ENCODE measurements at places on chromosomes 1 and 21.

DNA sequence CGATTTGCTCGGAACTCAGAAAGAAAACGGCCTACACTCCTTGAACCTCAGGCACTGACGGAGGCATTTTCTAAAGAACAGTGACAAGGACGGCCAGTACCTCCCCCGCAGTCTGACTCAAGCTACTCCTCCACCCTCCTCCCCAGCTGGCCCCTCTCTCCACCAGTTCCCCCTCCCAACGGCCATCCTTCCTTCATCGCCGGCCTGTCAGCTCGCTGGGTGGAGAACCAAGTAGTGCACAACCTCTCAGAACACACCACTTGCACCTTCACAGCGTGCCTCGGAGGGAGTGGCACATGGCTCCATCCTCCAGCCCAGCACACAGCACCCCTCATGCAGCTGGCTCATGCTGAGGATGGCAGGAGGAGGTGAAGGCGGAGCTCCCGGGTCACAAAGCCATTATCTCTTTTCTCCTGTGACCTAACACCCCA lies 58.8 kb downstream of the TOR1AIP2 start:
- no peak for DNase-seq

GRCh38 chr1:153968408-153968807 lies 706 bp downstream of the CREB3L4 start:
- no peak for DNase-seq

DNA sequence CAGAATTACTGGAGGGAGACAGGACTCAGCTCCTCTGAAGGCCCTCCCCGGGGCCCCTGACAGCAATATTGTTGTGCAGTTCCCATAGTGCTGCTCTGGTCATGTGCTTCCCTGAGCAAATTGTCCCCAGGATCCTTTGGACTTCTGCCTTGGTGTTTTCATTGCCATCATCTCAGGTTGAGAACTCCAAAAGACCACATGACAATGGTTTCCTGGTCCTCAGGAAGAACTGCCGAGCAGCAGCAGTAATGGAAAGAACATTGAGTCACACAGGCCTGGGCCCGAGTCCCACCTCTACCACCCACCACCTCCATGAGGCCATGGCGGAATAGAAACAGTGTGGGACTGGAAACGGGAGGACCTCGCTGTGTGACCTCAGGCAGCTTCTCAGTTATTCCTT lies 6.3 kb upstream of the CTTNBP2NL start:
- DNase-seq = peak; percentile 19

GRCh38 chr1:16716691-16717335 lies 23.5 kb upstream of the RNU1-4 start:
- DNase-seq = no peak

GRCh38 chr1:42981871-42982270 lies 23.2 kb upstream of the SLC2A1 start:
- DNase-seq = no peak

DNA sequence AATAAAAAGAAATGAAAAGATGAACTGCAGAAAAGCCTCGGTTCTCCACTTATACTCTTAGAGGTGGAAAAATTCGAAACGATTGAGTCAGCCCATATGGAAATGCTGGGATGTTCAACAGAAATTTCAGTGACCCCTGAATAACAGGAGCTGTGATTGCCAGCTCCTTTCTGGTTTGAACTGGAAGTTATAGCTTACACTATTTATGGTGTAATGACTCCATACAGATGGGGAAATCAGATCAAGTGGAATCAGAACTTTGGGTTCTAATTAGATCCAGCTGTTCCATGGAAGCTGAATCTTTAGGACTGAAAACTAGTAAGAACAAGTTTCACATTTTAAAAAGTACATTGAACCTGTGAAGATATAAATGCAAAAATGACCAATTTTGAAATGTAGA lies 569.3 kb upstream of the ZRANB2 start:
- DNase-seq = no peak

- DNase-seq = no peak
Measured at GRCh38 chr1:45393718-45394302, 53.6 kb upstream of the MUTYH start.

DNA sequence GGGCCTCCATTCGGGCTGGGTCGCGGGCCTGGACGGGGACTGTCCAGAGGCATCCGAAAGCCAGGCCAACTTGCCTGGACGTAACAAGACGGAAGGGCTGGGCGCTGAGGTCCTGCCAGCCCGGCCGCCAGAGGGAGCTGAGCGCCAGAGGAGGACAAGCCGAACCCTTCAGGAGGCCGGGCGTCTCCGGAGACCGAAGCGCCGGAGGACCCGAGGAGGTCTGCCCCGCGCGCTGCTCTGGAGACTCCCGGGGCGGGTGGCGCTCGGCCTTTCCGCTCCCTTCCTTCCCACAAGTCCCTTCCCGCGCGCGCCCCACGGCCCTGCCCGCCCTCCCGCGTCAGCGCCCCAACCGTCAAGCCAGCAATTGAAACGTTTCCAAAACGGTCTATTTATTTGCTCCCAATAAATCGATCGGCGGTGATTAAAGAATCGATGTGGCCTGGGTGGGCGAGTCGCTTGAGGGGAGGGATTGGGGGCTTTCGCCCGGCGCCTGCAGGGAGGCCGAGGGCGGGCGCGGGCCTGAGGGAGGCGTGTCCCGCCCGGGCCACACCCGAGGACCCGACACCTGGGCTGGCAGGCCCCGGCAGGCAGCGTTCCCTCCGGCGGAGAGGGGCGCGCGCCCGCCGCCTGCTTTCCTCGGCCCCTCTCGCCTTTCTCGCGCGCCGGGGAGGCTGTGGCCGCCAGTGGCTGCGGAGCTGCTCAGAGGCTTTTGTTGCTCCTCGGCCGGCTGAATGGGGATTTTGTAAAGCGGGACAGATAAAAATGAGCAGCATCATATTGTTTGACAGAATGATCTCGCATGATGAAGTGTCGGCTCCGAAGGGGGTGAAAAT lies 5.2 kb upstream of the FOXD3 start:
- peak; percentile 50 for DNase-seq

DNA sequence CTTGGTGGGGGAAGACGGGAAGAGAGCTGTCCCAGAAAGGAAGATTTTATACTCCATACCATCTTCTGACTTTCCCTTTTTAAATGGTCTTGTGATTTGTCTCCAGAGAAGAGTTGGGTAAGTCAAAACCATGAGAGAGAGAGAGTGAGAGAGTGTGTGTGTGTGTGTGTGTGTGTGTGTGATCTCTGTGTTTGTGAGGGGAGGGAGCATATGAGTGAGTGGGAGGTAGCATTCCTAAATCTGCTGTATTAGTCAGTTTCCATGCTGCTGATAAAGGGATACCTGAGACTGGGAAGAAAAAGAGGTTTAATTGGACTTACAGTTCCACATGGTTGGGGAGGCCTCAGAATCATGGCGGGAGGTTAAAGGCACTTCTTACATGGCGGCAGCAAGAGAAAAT lies 102.0 kb upstream of the VANGL1 start:
- no peak for DNase-seq

DNA sequence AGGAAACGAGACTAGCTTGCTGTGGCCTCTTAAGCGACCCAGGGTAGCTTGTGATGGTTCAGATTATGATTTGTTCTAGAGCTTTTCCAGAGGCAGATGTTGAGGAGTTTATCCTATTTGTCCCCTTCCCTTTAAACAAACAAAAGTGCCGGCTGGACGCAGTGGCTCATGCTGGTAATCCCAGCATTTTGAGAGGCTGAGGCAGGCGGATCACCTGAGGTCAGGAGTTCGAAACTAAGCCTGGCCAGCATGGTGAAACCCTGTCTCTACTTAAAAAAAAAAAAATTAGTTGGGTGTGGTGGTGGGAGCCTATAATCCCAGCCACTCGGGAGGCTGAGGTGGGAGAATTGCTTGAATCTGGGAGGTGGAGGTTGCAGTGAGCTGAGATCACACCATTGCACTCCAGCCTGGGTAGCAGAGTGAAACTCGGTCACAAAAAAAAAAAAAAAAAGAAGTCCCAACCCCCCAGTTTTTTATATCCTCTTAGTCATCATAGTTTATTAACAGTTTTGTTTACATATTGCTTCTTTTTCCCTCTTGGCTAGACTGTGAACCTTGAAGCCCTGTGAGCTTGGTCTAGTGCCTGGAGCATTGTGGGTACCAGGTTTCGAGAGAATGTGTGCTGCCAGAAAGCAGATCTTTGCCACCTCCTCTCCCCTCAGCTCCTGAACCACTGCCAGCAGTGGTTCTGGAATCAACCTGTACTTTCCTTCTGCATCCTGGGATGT lies 29.8 kb downstream of the MAPKAPK2 start:
- no peak for DNase-seq

DNA sequence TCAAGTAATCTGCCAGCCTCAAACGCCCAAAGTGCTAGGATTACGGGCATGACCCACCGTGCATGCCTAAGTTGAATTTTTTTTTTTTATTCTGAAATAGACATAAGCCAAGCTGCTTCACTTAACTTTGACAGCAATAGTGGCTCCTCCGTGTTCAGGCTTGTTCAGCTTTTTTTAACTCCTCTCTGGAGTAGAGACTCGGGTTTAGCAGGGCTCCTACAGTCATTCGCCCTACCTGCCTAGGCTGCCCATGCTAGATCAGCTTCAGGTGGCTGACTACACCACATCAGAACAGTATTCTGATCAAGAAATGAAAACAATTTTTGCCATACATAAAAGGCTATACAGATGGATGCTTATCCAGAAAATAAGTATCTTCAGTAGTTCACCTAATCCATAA lies 14.7 kb downstream of the ARID4B start:
- DNase-seq = no peak

DNA sequence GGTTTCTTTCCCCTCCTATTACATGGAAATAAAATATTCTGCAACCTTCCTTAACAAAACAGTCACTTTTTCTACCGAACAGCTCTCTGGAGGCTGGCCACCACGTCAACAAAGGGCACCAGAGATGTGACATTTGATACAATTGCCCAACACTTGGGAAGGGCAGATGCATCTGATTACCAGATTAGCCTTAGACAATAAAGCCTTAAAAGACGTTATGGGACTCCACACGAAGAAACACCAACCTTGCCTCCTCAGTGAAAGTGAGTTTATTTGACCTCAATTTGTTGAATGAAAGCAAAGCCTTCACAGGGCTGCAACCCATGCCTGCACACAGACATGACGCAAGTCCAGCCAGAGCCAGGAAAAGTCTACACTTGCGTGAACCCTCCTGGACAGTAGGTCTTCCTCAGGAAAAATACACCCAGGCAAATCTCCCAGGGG lies 136.1 kb downstream of the TGFBR3 start:
- no peak for DNase-seq

GRCh38 chr1:223202376-223203033 lies 59.5 kb upstream of the TLR5 start:
- no peak for DNase-seq

DNA sequence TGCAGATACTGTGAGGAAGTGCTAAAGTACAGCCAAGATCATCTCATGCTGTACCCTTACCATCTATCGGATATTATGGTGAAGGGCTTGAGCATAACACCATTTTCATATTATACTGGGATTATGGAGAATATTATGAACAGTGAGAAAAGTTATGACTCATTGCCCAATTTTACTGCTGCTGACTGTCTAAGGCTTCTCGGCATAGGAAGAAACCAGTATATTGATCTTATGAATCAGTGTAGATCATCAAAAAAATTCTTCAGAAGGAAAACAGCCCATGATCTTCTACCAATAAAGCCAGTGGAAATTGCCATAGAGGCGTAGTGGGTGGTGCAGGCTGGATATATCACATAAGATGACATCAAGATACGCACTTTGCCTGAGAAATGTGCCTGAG lies 47.7 kb downstream of the PPIAL4G start:
- DNase-seq = no peak

GRCh38 chr1:67740543-67740942 lies 55.5 kb downstream of the GADD45A start:
- no peak for DNase-seq

DNA sequence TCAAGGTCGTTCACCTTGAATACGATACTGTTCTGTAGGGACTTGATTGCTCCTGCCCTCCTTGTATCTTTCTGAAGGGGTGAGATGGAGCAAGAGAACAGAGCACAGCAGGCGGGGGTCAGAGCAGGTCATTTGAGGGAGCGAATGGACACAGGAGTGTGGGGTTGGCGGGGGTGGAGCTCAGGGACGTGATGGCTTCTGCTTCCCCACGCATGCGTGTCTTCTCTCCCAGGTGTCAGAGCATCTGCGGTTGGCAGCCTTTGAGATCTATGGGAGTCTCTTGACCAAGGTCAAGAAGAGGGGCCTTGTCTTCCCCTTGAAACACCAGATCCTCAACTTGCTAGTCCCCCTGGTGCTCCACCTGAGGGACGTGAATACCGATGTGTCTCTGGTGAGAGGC lies 63.9 kb downstream of the INAVA start:
- no peak for DNase-seq

- no peak for DNase-seq
Measured at GRCh38 chr1:225565847-225566246, 87.1 kb downstream of the ENAH start.

DNA sequence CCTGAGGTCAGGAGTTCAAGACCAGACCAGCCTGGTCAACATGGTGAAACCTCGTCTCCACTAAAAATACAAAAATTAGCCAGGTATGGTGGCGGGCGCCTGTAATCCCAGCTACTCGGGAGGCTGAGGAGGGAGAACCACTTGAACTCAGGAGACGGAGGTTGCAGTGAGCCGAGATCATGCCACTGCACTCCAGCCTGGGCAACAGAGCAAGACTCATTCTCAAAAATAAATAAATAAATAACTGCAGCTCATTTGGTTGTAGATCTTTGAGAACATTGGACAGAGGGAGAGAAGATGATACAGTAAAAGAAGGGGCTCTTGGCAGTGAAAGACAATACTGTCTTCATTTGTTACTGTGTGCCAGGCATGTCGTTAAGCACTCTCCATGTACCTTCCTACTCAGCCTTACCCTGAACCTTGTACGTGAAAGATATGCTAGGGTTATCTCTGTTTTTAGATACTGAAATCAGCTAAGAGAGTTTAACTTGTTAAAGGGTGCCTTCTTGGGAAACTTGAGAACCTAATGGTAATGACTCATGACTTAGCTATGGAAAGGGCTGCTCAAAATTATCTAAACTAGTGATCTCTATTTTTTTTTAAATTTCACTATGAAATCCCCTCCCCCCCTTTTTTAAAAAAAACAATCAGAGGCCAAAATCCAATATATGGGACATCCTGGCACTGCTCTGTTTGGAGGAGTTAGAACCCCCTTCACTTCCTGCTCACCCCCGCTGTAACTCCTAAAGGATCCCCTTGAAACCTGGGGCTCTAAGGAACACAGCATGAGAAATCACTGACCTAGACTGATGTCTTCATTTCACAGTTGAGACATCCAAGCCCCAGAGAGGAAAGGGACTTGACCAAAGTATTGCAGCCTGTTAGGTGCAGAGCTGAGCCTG lies 6.8 kb upstream of the KPNA6 start:
- no peak for DNase-seq

DNA sequence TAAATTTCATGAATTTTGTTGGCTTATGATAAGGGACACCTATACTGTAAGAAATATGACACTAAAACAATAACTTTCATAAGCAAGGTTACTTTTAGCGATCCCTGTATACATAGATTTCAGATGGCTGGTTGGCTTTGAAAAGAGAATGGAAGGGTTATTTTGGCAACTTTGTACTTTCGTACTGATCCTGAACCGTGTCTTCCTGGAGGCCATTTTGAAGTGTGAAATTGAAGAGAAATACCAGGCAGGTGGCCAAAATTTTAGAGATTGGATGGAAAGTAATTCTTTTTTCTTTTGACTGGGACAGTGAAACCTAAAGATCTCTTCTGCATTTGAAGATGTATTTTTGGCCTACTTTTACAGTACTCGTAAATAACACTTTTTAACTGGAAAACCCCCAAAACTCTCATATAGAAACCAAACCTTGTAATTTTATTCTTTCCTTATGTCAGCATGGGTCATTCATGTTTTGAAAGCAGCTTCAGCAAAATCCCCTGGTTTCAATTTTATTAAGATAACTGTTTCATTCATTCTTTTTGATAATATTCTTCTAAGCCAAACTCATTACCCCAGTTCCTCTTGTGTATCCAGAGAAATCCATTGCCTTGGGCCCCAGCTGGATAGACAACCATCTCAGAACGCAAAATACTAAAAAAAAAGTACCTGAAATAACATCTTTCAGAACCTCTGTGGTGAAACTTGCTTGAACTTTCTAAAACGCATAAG lies 38.4 kb upstream of the ZNF281 start:
- no peak for DNase-seq

All from stimulated activated CD4-positive, alpha-beta T cell treated with anti-CD3 and anti-CD28 coated beads, Interleukin-4, amount 100 ng/mL, for 48 hours (primary cell).